Esophagus squamous epithelium (tissue), 5 donors: ENCODE measurements at places on chromosomes 1 and 21.

- no peak for DNase-seq
- no peak overlapping the region for H3K4me3 ChIP-seq
- H3K27me3 ChIP-seq = no peaks in the 10 kb centered on the region
- H3K4me1 ChIP-seq = no peaks in the 10 kb centered on the region
- peak overlapping the region; percentile 2 for H3K27ac ChIP-seq
These were observed 25.1 kb downstream of the COL6A2 start for GRCh38 chr21:46122758-46123683.

- DNase-seq = no peak
- H3K36me3 ChIP-seq = no peaks in the 10 kb centered on the region
- no peaks in the 10 kb centered on the region for H3K27me3 ChIP-seq
These were observed 114.2 kb downstream of the FCRL5 start for GRCh38 chr1:157438146-157438545.

DNA sequence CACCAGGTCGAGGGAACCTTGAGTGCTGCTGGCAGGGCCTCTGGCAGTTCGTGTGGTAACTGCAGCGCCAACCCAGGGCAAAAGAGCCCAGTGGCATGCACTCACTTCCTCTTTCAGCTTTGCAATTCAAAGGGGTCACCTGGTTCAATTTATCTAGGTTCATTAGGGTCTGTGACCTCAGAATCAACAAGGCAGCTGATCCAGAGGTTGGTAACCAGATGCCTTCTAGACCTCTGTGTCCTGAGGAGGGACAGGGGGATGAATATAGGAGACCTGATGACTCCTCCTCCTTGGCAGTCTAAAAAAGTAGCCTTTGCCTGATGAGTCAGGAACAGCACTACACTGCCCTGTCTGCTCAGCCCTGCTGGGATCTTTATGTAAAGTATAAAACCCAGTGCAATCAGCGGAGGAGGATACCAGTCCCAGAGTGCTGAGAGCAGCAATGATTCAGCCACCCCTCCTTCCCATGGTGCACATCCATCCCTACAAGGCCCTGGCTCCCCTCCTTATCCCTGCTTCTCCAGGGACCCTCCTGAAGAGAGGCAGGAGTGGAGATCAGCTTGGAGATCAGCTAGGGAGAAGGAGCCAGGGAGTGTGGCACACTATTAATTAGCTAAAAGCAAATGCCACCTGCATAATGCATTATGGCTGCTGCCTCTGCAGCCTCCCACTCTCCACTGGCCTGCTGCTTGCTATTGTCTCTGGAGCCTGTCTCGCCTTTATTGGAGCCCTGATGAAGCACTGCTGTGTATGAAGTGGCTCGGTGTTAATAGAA, 11.2 kb upstream of the FMOD start:
- no peaks in the 10 kb centered on the region for H3K27me3 ChIP-seq
- no peak for DNase-seq
- no peak overlapping the region for H3K27ac ChIP-seq
- H3K36me3 ChIP-seq = no peaks in the 10 kb centered on the region

DNA sequence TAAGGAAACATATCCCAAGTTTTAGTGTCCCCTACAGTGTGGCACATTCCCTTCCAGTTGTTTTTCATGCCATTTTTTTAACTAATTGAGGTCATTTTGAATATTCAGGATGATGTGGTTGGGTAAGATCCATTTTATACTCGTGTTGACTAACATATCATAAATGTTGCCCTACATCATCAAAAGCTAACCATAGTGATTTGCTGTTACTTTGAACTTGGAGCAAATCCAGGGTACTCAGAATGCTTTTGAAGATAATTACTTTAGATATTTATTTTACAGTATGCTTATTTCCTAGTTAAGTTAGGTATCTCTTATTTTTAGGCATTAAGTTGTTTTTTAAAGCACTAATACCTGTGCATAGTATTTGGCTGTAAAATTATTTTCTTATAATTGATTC, 57.8 kb downstream of the DYRK1A start:
- peaks cover 37% of the 10 kb centered on the region for H3K36me3 ChIP-seq
- DNase-seq = no peak
- H3K4me3 ChIP-seq = no peak overlapping the region

- H3K27me3 ChIP-seq = peaks cover 28% of the 10 kb centered on the region
- H3K27ac ChIP-seq = no peak overlapping the region
- no peaks in the 10 kb centered on the region for H3K36me3 ChIP-seq
- H3K4me3 ChIP-seq = no peak overlapping the region
- H3K4me1 ChIP-seq = peaks cover 4% of the 10 kb centered on the region
These were observed 36.2 kb downstream of the UTP25 start for GRCh38 chr1:209863766-209864485.

- H3K36me3 ChIP-seq = no peaks in the 10 kb centered on the region
- no peaks in the 10 kb centered on the region for H3K27me3 ChIP-seq
- peaks cover 15% of the 10 kb centered on the region for H3K4me1 ChIP-seq
- H3K4me3 ChIP-seq = no peak overlapping the region
- DNase-seq = no peak
- H3K27ac ChIP-seq = no peak overlapping the region
These were observed 136.4 kb downstream of the AKT3 start for GRCh38 chr1:243713470-243714186.

- H3K4me3 ChIP-seq = peak overlapping the region; percentile 77
- no peak for DNase-seq
- H3K27ac ChIP-seq = peak overlapping the region; percentile 85
- H3K27me3 ChIP-seq = no peaks in the 10 kb centered on the region
- peaks cover 12% of the 10 kb centered on the region for H3K4me1 ChIP-seq
These were observed 488 bp downstream of the DBT start for GRCh38 chr1:100249155-100249536.

DNA sequence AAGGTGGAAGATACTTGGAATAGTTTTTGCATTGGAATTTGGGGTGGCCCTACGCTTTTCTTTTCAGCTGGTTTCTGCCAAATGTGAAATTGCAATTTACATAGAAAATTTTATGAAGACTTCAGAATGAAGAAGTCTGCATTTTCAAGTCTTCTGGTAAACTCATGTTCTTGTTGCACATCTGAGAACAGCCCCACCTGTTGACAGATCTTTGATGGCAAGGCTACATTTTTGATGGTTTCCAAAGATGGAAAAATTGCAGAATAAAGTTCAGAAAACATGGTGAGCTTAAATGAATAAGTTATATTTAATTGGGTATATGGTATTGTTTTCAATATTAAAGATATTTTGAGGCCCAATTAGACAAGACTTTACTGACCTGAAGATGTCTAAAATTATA, 25.4 kb downstream of the OLFM3 start:
- no peak for DNase-seq
- no peak overlapping the region for H3K27ac ChIP-seq
- H3K27me3 ChIP-seq = no peaks in the 10 kb centered on the region
- H3K4me1 ChIP-seq = no peaks in the 10 kb centered on the region
- no peak overlapping the region for H3K4me3 ChIP-seq
- no peaks in the 10 kb centered on the region for H3K36me3 ChIP-seq

DNA sequence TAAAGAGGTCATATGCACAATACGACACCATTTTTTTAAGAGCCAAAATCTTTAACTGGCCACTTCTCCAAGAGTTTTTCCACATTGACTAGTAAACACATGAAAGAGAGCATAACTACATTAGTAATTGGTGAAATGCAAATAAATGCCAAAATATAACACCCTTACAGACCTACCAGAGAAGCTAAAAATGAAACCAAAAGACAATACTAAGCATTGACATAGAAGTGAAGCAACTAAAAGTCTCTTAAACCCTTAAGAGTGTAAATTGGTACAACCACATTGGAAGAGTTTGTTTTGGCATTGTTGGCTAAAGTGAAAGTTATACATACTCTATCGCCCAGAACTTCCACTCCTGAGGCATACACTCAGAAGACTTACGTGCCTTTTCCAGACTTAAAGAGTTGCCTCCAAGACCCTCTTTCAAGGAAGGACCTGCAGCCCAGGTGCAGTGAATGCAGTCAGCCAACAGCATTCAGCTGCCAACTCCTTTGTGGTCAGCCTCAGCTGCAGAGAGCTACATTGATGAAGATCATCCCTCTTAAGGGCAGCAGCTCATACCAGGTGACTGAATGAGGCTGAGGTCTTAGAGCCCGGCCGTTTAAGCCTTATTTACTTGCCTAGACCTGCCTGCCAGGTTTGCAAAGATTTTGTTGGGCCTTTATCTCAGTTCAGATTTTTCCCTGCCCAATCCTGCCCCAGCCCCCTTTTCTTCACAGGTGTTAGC, 839.1 kb upstream of the ADGRL2 start:
- H3K4me3 ChIP-seq = no peak overlapping the region
- H3K27ac ChIP-seq = no peak overlapping the region
- DNase-seq = no peak
- H3K4me1 ChIP-seq = no peaks in the 10 kb centered on the region
- H3K27me3 ChIP-seq = peaks cover 33% of the 10 kb centered on the region

DNA sequence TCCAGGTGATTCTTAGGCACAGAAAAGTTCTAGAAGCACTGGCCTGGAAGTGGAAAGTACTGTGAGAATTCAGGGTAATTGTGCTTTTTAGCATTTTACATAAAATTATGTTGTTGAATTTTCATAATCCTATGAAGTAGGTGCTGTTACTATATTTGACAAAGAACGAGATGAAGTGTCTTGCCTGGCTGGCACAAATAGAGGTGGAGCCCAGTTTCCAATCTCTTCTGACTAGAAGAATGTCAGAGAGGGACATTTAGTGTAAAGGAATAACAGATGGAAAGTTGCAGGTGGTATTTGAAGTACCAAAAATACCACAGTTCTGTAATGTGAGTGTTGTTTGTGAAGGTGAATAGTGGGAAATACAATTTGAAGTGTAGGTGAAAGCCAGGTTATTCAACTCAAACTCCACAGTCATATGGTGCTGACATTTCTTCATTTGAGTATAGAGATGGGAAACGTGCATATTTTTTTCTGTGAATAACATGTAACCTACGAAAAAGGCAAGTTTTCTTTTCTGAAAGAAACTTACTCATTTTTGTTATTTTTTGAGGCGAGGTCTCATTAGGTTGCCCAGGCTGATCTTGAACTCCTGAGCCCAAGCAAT, 3.5 kb upstream of the TMCO2 start:
- no peaks in the 10 kb centered on the region for H3K36me3 ChIP-seq
- DNase-seq = no peak
- H3K4me1 ChIP-seq = no peaks in the 10 kb centered on the region
- no peaks in the 10 kb centered on the region for H3K27me3 ChIP-seq
- H3K4me3 ChIP-seq = no peak overlapping the region

DNA sequence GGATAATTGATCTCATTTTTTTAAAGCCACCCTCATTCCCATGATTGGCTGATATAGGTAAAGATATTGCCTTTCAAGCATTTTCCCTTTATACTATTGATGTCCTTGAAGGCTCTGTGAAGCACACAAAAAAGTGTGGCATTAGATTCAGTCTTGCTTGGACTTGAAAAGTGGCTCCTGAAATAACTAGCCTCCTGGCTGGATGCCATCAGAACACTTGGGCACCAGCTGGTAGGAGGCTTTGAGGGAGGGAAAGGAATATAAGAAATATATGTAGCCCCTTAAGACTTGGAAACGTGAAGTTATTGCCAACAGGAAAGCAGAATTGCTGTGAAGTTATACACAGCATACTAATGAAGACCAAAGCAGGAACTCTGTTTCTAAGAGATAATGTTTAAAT, 14.1 kb downstream of the MTR start:
- H3K4me1 ChIP-seq = no peaks in the 10 kb centered on the region
- H3K4me3 ChIP-seq = no peak overlapping the region
- no peaks in the 10 kb centered on the region for H3K27me3 ChIP-seq
- H3K27ac ChIP-seq = no peak overlapping the region

DNA sequence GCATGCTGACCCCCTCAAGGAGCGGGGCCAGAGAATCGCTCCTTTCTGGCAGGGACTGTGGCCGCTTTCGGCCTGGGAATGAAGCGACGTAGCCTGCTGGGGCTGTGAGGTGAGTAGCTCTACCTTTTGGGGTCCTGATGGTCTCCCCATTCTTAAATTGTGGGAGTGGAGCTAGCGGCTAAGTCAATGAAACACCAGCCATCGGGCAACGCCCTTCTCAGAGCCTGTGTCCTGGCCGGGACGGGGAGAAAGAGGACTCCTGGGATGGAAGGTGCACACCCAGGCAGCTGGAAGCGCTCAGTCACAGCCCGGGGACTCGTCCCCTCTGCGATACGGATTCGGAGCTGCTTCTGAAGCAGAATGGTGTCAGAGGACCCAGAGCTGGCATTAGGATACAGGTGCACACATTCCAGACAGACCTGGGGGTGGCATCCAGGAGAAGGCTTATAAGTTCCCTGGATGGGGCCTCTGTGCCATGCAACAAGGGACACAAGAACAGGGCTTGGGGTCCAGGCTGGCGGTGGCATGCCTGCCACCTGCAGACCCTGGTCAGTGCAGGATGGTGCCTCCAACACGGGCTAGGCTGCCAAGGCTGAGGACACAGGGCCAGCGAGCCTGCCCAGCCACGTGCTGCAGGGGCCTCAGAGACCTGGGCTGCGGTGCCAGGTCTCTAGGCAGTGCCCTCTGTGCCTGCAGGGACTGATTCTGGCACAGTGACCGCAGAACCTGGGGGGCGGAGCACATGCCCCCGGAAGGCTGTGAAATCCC, 945 bp upstream of the WNT9A start:
- H3K27ac ChIP-seq = peak overlapping the region; percentile 61
- no peaks in the 10 kb centered on the region for H3K27me3 ChIP-seq
- no peak for DNase-seq
- H3K4me3 ChIP-seq = peak overlapping the region; percentile 69

- H3K36me3 ChIP-seq = no peaks in the 10 kb centered on the region
- H3K4me1 ChIP-seq = peaks cover 30% of the 10 kb centered on the region
These were observed 56.1 kb downstream of the COL6A1 start for GRCh38 chr21:46037331-46038325.
